ENCODE measurements at places on chromosomes 6 and 20.

GRCh38 chr6:17178754-17179529 lies 77.1 kb downstream of the STMND1 start:
- DNase-seq = no peak

DNA sequence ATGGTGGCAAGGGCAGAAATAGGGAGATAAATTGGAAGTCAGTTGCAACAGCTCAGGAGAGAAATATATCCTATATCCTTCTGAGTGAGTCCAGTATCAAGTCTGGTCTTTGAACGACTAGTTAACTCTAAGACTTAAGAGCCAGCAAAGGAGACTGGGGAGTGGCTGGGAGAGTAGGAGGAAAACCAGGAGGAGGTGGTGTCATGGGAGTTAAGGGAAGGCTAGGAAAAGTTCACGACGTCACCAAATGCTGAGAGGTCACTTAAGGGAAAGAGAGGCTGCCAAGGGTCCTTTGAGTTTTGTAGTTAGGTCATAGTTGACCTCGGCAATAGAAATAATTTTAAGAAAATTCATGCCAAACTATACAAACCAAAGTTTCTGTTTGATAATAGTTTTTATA lies 25.1 kb downstream of the ACOT13 start:
- DNase-seq = no peak

- DNase-seq = no peak
These were observed 72.8 kb downstream of the TTLL2 start for GRCh38 chr6:167397712-167398111.

DNA sequence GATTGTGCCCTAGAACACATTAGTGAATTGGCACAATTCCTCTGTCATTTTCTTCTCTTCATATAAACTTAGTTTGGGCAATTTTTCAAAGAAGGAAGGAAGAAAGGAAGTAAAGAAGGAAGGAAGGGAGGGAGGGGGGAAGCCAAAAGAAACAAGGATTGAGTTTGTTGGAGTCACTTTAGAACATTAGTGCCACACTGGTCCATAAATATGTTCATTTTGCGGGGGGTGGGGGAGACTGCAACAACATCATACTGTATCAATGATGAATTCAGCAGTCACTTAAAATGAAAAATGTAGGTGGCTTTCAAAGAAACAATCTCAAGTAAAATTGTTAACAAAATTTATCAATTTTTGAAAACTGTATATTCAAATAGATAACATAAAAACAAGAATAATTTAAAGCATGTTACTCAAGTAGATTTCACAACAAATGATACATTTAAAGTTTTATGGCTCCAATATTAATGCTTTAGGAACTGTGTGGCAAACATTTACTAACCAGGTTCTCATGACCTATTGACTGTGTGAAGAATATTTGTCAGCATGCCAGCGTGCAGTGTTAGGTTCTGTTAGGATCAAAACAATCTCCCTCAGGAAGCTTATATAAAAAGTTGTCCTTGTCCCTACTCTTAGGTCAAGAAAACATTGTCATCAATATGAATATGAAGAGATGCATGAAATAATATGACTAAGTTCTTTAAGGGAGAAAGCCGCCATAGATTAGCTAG lies 208.1 kb upstream of the AGPAT4 start:
- DNase-seq = no peak

DNA sequence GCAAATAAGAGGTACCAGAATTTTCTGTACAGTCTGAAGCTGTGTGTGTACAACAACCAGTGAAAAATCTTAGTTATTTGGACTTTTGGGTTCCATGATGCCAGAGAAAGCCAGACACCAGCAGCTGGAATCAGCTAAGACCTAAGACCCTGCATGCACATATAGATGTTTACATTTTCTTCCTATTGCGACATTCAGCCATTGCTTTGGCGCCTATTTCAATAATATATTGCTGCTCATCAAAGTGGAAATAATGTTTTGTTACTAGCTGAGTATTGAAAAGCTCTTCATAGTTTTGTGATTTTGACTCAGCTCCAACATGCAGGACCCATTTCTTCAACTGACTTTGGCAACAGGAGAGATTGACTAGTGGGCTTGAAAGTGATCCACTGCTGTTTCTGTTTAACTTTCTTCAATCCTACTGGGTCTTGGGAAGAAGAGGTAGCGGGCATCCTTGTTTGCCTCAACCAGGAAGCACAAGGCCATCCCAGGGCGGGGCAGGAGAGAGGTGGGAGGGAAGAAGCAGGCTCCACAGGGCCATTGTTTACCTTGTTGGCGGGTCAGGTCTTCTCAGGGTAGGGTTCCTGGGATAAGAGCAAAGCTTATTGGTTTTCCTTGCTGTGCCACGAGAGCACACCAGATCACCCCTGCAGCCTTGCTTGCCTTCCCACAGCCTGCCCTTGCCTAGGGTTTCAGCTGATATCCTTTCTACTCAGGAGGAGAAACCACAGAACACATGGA lies 101.3 kb upstream of the ESR1 start:
- DNase-seq = no peak

DNA sequence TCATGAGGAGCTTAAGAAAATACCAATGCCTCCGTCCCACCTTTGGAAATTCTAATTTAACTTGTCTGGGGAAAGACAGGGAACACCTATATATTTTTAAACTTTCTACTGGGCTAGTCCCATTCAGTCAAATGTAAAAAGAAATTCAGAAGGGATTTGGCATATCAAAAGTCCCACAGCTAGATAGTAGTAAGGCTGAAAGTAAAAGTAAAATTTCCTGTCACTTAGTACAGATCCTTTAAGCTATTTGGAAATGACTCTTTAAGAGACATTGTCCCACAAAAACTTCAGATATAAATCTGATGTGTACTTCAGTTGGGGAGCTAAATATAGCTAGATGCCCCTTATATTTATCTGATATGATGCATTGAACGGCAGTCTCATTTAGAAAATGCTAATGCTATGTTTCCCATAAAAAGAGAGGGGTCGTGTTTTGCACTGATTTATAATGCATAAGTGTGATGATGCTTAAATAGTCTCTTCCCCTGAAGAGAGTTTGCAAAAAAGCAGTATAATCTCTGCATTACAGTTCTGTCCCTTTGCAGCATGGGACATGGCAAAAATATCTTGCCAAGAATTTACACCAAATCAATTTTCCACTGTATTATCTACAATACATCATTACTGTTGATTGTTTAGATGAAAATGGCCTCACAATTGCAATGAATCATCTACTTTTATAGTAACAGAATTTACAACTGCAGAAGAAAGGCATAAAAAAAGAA lies 860.8 kb upstream of the MAP3K7 start:
- DNase-seq = no peak

- no peak for DNase-seq
These were observed 90.2 kb upstream of the CDH4 start for GRCh38 chr20:61161726-61162390.
